ENCODE measurements at places on chromosomes 5 and 9. TPM values are rescaled to one million over a fixed set of nuclear protein-coding genes. Genes with fewer than 3 reads are reported as not detected.

GRCh38 chr5:155270725-155271124, 257.2 kb downstream of the KIF4B start:
- H3K36me3 ChIP-seq: no peaks in the 10 kb centered on the region
- H3K4me3 ChIP-seq: no peak overlapping the region

DNA sequence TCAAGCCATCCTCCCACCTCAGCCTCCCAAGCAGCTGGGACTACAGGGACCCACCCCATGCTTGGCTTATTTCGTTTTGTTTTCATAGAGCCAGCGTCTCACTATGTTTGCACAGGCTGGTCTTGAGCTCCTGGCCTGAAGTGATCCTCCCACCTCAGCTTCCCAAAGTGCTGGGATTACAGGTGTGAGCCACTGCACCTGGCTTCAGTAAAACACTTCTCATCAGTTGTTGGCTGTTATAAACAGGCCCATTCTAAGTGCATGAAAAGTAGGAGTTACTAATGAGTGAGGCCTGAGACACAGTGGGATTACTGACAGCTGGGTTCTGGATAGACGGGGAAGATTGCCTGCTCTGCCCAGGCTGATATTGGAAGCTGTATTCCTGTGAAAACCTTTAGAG, 3.5 kb downstream of the CRB2 start:
- no peaks in the 10 kb centered on the region for H3K27me3 ChIP-seq
- no peak overlapping the region for H3K4me3 ChIP-seq
- no peak overlapping the region for H3K27ac ChIP-seq
- peaks cover 19% of the 10 kb centered on the region for H3K4me1 ChIP-seq

GRCh38 chr9:2479056-2479565, 142.5 kb upstream of the VLDLR start:
- H3K27me3 ChIP-seq: no peaks in the 10 kb centered on the region
- H3K4me1 ChIP-seq: no peaks in the 10 kb centered on the region
- no peaks in the 10 kb centered on the region for H3K36me3 ChIP-seq
- H3K4me3 ChIP-seq: no peak overlapping the region
- no peak overlapping the region for H3K27ac ChIP-seq
- no peak for DNase-seq

- no peaks in the 10 kb centered on the region for H3K27me3 ChIP-seq
- H3K4me3 ChIP-seq: no peak overlapping the region
- no peak overlapping the region for H3K27ac ChIP-seq
- H3K36me3 ChIP-seq: no peaks in the 10 kb centered on the region
- peaks cover 17% of the 10 kb centered on the region for H3K4me1 ChIP-seq
These were observed 4.4 kb upstream of the SLC4A9 start for GRCh38 chr5:140355546-140355945.

DNA sequence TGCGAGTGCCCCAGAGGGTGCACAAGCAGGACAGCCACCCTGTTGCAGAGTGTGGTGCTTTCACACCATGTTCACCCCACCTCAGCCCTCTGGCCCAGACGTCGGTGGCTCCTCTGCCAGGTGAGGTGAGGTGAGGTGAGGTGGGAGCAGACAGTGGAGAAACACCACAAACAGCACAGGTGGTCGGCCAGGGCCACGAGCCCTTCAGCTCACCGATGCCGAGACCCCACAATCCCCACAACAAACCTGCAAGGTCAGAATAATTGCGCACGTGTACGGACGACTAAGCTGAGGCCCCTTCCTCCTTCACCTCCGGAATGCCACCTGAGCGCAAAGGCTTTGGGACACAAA, 10.5 kb downstream of the BRD3 start:
- peaks cover 28% of the 10 kb centered on the region for H3K4me1 ChIP-seq
- no peak overlapping the region for H3K27ac ChIP-seq
- H3K27me3 ChIP-seq: no peaks in the 10 kb centered on the region
- DNase-seq: no peak
- H3K36me3 ChIP-seq: no peaks in the 10 kb centered on the region

- H3K27me3 ChIP-seq: no peaks in the 10 kb centered on the region
- H3K36me3 ChIP-seq: no peaks in the 10 kb centered on the region
- no peak overlapping the region for H3K27ac ChIP-seq
- H3K4me1 ChIP-seq: no peaks in the 10 kb centered on the region
- no peak overlapping the region for H3K4me3 ChIP-seq
These were observed 895.5 kb upstream of the DMAC1 start for GRCh38 chr9:8694983-8695588.

DNA sequence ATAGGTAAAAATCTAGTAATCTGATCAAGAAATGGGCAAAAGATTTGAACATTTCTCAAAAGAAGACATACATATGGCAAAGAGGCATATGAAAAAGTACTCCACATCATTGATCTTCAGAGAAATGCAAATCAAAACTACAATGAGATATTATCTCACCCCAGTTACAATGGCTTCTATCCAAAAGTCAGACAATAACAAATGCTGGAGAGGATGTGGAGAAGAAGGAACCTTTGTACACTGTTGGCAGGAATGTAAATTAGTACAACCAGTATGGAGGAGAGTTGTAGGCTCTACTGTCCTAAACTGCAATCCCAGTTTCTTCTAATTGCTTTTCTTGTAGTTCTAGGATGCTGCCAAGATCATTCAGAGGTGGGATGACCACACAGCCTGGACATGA, 193.5 kb upstream of the RFX3 start:
- H3K27me3 ChIP-seq: no peaks in the 10 kb centered on the region
- H3K36me3 ChIP-seq: no peaks in the 10 kb centered on the region
- DNase-seq: no peak
- no peaks in the 10 kb centered on the region for H3K4me1 ChIP-seq
- H3K27ac ChIP-seq: no peak overlapping the region

GRCh38 chr5:102313912-102314311, 17.8 kb upstream of the SLCO4C1 start:
- no peak for DNase-seq
- H3K36me3 ChIP-seq: no peaks in the 10 kb centered on the region
- H3K4me1 ChIP-seq: no peaks in the 10 kb centered on the region
- no peaks in the 10 kb centered on the region for H3K27me3 ChIP-seq
- no peak overlapping the region for H3K27ac ChIP-seq

DNA sequence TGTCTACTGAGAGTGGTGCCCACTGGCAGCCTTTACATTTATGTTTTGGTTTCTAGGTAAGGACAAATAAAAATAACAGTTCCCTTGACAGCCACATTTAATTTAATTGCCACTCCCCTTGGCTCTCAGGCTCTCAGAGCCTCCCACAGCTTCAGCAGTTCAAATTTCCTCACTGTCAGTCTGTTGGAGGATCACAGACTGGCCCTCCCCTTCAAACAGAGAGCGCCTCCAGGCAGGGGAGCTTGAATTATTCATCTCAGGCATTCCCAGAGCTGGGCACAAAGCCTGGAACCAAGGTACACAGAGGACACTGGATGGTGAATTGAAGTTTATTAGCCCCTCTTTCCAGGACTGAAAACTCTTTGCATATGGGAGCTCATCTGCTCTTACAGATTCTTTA, 407.7 kb downstream of the SPOCK1 start:
- H3K27me3 ChIP-seq: no peaks in the 10 kb centered on the region
- H3K36me3 ChIP-seq: no peaks in the 10 kb centered on the region
- H3K27ac ChIP-seq: no peak overlapping the region
- no peak overlapping the region for H3K4me3 ChIP-seq

GRCh38 chr9:109880276-109881169, 100.5 kb downstream of the PALM2AKAP2 start:
- no peak overlapping the region for H3K4me3 ChIP-seq
- H3K27ac ChIP-seq: no peak overlapping the region
- no peaks in the 10 kb centered on the region for H3K36me3 ChIP-seq
- H3K27me3 ChIP-seq: no peaks in the 10 kb centered on the region

DNA sequence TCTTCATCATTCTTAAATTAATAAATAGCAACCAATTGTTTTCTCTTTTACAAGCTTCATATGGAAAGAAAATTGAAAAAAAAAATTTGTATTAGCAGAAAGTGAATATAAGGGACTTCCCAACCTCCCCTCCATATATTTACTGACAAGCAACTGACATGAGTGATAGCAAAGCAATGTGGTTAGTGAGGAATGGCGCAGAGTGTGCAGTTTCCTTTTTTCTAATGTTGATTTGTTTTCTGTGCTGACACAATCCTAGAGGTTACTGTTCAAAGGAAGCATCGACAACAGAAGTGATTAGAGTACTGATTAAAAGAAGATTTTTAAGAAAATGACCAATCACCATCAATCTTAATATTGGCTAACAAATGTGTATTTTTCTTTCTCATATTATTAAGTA, 1.7 kb upstream of the PTGER4 start:
- peaks cover 58% of the 10 kb centered on the region for H3K4me1 ChIP-seq
- DNase-seq: peak; percentile 52
- H3K36me3 ChIP-seq: no peaks in the 10 kb centered on the region
- H3K4me3 ChIP-seq: no peak overlapping the region

The FAM81B gene
- not detected for polyA plus RNA-seq
